Lung (tissue), 17 donors: ENCODE measurements at places on chromosomes 6 and 20.

GRCh38 chr20:25466846-25467245 is 59.4 kb downstream of the GINS1 start:
- no peak for DNase-seq

- no peak for DNase-seq
Measured at GRCh38 chr6:24966381-24966780, 30.6 kb upstream of the RIPOR2 start.

- DNase-seq = no peak
Measured at GRCh38 chr20:35307666-35308653, 15.7 kb upstream of the FAM83C start.

GRCh38 chr20:16392346-16392745 is 180.9 kb downstream of the KIF16B start:
- DNase-seq = no peak

GRCh38 chr6:125346201-125346925 is 44.6 kb upstream of the HDDC2 start:
- DNase-seq = no peak
